ENCODE measurements at places on chromosomes 13 and 19.

- DNase-seq = no peak
These were observed 184.7 kb downstream of the LACC1 start for GRCh38 chr13:44064357-44064756.

DNA sequence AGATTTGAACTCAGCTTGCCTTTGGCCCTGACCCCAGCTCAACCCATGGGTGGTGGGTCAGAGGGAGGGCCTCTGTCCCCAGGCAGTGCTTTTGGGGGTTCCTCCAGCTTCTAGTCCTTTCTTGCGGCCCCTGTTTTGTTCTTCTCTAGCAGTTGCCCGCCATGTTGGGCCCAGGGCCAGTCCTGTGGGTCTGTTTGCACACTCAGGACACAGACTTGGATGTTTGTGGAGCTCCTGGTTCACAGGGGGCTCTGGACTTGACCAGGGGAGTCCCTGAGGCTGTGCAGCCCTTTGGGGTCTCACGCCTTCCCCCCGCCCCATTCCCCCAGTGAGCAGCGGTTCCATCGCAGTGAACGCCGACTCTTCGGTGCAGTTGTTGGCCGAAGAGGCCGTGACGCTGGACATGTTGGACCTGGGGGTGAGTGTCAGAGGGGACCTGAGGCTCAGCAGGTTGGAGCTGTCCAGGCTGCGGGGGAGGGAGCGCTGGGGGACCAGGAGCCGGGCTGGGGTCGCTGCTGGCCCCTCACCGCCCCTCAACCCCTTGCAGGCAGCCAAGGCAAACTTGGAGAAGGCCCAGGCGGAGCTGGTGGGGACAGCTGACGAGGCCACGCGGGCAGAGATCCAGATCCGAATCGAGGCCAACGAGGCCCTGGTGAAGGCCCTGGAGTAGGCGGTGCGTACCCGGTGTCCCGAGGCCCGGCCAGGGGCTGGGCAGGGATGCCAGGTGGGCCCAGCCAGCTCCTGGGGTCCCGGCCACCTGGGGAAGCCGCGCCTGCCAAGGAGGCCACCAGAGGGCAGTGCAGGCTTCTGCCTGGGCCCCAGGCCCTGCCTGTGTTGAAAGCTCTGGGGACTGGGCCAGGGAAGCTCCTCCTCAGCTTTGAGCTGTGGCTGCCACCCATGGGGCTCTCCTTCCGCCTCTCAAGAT is 2.5 kb downstream of the ATP5F1D start:
- DNase-seq = peak; percentile 76

- no peak for DNase-seq
These were observed 3.7 kb upstream of the CNN1 start for GRCh38 chr19:11534948-11535347.

DNA sequence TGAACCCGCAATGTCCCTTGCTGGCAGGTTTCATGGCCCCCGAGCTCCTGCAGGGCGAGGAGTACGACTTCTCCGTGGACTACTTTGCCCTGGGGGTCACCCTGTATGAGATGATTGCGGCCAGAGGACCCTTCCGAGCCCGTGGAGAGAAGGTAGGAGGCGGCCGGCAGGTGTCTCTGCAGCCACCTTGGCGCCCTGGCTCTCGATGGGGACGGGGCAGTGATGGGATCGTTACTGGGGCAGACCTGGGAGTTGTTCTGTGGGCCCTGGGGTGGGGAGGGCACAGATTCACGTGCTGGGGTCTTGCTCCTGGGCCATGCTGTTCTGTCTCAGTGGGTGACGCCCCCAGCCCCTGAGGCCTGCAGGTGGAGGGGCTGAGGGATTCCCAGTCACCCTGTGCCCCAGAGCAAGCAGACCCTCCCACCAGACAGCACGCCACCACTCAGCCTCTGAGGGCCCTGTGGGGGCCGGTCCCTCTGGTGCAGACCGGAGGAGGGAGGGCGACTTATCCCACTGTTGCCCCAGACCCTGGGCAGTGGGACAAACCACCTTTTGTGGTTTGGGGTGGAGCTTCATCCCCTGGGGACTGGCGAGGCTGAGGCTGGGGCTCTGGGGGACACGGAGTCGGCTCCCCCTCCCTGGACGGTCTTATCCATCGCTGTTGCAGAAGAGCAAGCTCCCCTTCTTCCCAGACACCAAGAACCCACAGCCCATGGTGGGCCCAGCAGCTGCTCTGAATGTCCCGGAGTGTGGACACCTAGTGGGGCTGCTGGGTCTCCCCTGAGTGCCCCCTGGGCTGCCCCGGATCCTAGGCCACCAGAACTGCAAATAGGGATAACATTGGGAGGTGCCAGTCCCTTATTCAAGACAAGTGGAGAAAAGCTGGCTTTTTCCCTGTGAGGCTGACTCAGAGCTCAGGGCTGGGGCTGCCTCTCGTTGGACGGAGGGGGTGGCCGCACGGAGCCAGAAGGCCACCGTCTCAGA is 27.5 kb upstream of the TMEM255B start:
- DNase-seq = no peak

DNA sequence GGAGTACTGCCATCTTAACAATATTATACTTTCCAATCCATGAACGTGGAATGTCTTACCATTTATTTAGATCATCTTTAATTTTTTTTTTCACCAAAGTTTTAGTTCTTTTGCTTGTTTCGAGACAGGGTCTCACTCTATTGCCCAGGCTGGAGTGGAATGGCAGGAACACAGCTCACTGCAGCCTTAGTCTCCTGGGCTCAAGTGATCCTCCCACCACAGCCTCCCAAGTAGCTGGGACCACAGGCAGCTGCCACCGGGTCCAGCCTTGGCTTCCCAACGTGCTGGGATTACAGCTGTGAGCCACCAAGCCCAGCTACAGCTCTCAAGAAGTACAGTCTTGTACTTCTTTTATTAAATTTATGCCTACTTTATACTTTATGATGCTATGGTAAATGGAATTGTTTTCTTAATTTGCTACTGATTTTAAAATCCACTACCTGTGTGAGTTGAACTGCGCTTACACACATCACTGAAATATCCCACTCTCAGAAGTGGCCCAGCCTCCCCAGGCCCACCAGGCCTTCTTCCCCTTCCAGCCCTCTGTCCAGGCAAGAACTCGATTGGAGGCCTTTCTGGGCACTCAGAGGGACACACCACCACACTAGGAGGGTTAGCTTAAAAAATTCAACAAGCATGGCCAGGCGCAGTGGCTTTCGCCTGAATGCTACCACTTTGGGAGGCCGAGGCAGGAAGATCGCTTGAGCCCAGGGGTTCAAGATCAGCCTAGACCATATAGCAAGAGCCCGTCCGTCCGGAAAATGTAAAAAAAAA is 1.0 kb upstream of the PGLS start:
- DNase-seq = no peak

- DNase-seq = no peak
These were observed 1.5 kb upstream of the ZNF561 start for GRCh38 chr19:9622531-9622930.

- DNase-seq = no peak
These were observed 12.3 kb downstream of the SOX21 start for GRCh38 chr13:94700051-94700535.

GRCh38 chr13:63161219-63161618 is 1745.6 kb upstream of the PCDH20 start:
- DNase-seq = no peak

- no peak for DNase-seq
These were observed 644 bp upstream of the RAVER1 start for GRCh38 chr19:10333758-10334587.
